ENCODE measurements at places on chromosomes 3 and 15. TPM values are rescaled to one million over a fixed set of nuclear protein-coding genes. Genes with fewer than 3 reads are reported as not detected.
A peak's percentile ranks its signal among the peaks of the same experiment; 100 is the strongest.

NT5DC2 gene
- 69.5 TPM for total RNA-seq

PLA2G4D gene
- total RNA-seq = not detected

DNA sequence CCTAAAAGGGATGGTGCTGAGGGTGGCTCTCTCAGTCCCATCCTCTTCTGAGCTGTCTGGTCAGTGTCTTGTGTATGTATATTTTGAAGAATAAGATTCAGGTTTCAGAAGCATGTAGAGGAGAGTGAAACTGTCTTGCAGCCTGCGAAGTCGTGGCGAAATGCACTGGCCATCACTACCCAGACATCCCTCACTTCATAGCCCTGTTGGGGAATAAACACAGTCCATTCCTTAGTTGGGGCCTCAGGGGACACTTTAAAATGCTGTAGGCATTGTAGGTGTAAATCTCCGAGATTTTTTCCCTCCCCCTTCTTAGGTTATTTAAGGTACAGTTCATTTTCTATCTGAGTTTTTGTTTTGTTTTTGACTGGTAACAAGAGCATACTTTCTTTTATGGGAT, 93.8 kb downstream of the DNASE1L3 start:
- ATAC-seq = peak; percentile 17

GRCh38 chr3:194396859-194397756, 2.0 kb downstream of the GP5 start:
- no peak for ATAC-seq

DNA sequence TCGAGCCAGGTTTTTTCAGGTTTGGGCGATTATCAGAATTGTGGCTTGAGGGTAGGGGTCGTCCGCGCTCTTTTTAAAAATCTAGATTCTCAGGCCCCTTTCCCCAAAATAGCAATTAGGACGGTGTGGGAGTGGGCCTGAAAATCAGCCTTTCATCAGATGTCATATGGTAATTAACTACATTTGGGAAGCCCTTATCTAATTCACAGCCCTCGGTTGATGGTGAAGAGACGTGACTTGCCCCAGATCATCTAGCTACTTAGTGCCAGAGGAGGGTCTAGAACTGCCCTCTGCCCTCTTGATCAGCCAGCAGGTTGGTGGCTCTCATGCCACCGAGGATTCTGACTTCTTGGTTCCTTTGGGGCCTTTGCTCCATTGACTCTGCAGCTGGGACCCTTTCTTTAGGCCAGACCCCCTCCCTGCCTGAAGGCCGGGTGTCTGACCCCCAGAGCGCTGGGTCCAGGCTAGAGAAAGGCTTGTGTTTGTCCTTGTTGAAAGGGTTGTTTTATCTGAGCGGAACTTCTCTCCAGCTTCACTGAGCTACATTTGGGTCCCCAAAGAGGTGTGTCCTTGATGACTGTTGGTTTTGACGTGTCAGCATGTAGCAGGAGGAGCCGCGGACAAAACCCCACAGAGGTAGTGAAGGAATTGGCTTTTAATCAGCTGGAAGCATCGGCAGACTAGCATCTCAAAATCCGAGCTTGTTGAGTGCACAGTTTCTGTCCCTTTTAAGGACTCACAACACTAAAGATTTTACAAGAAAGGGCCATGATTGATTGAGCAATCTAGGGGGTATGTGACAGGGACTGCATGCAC, 857 bp downstream of the AEN start:
- ATAC-seq = no peak

DNA sequence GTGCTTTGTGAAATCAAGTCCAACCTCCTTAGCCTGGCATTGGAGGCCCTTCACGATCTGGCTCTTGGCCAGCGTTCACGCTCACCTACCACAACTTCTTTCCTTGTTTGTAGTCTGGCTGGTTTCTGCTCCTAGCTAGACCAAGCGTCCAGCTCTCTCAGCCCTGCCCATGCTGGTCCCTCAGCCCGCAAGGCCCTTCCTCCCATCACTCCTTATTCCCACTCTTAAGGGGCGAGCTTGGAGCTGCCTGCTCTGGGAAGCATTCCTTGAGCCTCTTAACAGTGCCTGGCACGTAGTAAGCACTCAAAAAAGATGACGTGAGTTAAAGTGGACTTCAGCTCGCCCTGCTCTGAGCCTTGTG, 8.7 kb downstream of the SLC6A6 start:
- no peak for ATAC-seq

- no peak for ATAC-seq
Observed at GRCh38 chr3:13039213-13039896, 33.9 kb downstream of the IQSEC1 start.

DNA sequence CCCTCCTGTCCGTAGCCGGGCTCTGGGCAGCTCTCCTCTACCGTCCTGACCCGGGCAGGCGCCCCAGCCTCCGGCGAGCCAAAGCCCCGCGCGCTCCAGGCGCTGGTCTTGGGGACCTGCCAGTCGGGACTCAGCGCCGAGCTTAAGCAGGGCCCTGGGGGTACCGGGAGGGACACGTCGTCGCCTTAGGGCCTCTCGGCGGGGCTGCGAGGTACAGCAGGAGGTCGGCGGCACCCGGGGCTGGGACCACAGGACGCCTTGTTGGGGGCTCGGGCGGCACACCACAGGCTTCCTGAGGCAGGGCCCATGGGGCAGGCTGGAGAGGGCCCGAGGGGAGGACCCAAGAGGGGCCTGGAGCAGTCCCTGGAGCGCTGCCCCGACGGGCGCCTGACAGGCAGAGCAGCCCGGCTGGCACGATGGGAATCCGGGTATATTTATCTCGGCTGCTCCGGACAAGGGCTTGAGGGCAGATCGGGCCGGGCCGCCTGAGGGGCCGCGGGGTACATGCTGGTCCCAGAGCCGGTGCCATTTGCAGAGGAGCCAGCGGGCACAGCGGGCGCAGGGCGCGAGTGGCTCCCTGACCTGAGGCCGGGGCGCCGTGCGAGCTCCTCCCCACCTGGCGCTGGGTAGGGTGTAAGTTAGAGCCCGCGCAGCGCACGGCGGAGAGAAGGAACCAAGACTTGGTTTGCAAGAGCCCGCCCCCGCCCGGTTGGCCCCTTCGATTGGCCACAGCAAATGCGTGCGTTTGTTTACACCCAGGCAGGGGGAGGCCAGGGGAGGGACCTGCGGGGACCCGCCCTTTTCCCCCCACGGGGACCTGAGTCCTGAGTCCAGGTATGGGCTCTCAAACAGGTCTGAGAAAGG, 574 bp downstream of the SLC38A3 start:
- peak; percentile 46 for ATAC-seq

- ATAC-seq = no peak
Observed at GRCh38 chr15:100186366-100186765, 155.4 kb downstream of the ADAMTS17 start.

DNA sequence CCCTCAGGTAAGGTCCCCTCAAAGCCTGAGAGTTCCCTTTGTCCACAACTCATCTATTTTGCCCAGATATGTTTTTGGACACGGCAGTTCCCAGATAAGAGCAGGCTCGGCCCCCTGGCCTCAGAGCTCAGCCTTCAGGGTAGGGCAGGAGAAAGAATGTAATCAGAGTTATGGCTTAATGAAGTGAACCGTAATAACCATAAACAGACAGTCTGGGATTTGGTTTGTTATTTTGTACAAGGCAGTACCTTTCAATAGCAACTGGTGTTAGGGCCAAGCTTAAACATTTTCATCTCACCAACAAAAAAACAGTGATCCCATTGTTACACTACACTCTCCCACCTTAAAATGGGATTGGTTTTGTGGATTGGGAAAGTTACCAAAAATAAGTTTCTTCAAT, 12.2 kb upstream of the ALDH1A3 start:
- ATAC-seq = no peak

DNA sequence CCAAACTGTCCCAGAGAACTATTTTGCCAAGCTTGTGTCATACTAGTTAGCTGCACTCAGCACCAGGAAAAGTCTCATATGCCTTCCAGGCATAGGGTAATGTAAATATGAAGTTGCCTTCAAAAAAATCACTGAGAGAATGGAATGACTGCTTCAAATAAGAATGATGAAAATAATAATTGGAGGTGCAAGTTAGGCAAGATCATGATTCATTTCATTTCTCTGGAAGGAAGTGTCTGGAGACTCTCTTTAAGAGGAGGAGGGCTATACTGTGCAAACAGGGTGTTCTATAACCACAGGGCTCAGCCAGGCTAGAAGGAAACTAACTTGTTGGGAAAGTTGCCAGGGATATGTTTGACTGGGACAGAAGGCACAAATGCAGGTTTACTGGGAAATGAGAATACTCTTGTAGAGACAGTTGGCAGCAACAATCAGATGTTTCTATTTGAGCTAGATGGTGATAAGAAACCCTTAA, 4.3 kb downstream of the SIDT1 start:
- ATAC-seq = no peak

DNA sequence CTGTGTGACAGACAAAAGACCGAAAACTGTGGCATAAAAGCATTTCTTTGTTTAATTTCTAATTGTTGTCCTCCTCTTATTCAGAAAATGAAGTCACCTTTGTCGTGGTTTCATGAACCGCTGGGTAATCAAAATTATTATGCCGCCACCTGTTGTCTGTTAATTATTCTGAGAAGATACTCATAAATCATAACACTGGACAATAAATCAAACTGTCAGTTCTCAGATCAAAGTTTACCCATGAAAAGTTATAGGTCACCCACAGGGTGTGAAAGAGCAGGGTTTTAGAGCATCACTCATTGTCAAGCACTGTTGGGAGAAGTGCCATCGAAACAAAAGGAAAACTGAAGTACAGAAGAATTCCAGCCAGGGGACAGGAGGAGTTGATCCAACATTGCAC, 474.3 kb downstream of the NR2F2 start:
- ATAC-seq = no peak

DNA sequence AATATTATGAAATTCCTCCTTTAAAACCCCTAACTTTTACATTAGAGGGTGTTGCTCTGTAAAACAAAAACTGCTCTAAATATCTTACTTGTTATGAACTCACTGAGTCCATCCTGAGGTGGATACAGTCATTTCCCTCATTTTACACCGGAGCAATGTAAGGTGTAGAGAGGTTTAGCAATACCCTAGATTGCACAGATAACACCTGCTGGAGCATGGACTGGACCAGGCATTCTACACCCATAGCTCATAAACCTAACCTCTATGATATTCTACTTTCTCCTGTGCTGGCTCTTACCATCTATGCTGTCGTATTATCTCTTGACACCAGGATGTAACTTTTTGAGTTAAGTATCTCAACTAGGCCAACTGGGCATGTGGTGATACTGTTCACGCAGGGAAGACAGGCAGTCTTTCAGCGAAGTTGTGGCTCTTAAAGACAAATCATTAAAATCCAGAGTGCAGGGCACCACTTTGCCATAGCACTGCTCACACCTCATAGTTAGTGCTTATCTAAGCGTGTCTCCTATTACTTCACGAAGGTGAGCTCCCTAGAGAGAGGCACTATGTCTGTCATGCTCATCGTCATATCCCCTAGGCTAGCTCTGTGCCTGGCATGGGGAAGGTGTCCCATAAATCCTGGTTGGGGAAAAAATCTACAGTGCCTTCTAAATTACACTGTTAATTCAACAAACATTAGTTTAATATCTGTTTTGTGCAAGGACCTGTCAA, 100.1 kb upstream of the SLC2A2 start:
- ATAC-seq = no peak

- ATAC-seq = no peak
Observed at GRCh38 chr3:9180764-9181117, 68.7 kb downstream of the SRGAP3 start.

DNA sequence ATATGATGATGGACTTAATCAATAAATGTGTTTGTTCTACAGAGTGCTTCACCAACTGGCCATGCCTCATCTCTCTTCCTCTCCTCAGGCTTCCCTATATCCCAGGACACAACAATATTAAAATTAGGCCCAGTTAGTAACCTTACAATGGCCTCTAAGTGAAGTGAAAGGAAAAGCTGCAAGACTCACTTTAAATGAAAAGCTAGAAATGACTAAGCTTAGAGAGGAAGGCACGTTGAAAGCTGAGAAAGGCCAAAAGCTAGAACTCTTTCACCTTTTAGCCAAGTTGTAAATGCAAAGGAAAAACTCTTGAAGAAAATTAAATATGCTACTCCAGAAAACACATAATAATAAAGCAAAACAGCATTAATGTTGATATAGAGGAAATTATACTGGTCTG, 1010.3 kb downstream of the NAALADL2 start:
- no peak for ATAC-seq
